ENCODE measurements at places on chromosomes 5 and 9. TPM values are rescaled to one million over a fixed set of nuclear protein-coding genes. Genes with fewer than 3 reads are reported as not detected.

Gene NMUR2
- total RNA-seq = not detected

Gene FAM200C
- 2.6 TPM for total RNA-seq

Gene SHISAL2B
- not detected for total RNA-seq

Gene CARTPT
- total RNA-seq = not detected

Gene MUSK
- 0.18 TPM for total RNA-seq

Gene PDZD2
- 1.4 TPM for total RNA-seq

Gene TAF11L10
- total RNA-seq = not detected

Gene GSN
- 354 TPM for total RNA-seq
